ENCODE measurements at places on chromosomes 2 and 18.

GRCh38 chr2:55581874-55582547 lies 35.4 kb downstream of the PPP4R3B start:
- peak; percentile 17 for DNase-seq

- DNase-seq = no peak
Observed at GRCh38 chr2:128442891-128443302, 124.2 kb upstream of the HS6ST1 start.

DNA sequence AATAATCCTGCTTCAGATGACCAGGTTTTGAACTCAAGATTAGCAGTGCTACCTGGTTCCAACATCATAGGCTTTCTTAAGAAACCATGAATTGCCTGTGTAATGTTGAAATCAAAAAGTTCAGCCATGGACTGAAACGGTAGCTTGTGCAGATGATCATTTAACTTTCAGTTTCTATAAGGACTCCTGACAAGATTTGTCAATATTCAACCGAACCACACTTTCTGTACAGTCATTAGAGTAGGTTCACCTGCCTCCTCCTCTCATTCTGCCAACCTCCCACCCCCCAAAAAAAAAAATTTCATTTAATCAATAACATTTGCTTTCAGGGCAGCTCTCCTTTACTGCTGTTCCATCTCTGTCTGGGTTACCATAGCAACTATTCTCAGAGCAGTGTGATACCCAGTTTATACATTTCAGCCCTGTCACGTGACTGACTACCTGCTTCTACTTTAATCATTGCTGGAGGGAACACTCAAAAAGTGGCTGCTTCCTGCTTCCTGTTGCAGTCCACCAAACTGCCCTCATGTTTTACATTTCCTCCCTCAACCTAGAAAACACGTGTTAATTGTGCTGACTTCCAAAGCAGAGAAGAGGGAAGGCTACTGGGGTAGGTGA lies 275.5 kb downstream of the SS18 start:
- no peak for DNase-seq

DNA sequence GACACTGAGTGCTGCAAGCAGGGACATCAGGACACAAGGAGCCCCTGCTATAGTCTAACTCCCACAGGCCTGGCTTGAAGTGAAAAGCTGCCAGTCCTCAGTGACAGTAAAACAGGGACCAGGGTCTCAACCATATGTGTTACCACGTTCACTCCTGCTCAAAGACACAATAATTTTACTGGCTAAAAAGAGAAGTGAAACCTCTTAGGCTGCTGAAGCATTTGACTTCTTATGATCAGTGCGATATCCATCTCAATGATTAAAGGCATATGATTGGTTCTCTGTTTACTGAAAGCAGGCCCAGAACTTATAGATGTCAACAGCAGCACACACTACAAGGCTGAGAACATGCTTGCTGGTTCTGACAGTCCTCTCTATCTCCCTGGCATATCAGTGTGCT lies 129.8 kb upstream of the LMAN1 start:
- DNase-seq = no peak

GRCh38 chr2:59583173-59583765 lies 970.2 kb downstream of the BCL11A start:
- no peak for DNase-seq

All from NCI-H446 (cell line).